Effector memory CD4-positive, alpha-beta T cell (primary cell): ENCODE measurements at places on chromosomes 11 and 22.

GRCh38 chr22:43013355-43014315 is 1.3 kb downstream of the PACSIN2 start:
- peak; percentile 44 for DNase-seq

- DNase-seq, result no peak
Measured at GRCh38 chr11:532986-533585, 2.3 kb downstream of the HRAS start.

GRCh38 chr11:123364080-123364479 is 66.0 kb upstream of the GRAMD1B start:
- DNase-seq, result no peak

DNA sequence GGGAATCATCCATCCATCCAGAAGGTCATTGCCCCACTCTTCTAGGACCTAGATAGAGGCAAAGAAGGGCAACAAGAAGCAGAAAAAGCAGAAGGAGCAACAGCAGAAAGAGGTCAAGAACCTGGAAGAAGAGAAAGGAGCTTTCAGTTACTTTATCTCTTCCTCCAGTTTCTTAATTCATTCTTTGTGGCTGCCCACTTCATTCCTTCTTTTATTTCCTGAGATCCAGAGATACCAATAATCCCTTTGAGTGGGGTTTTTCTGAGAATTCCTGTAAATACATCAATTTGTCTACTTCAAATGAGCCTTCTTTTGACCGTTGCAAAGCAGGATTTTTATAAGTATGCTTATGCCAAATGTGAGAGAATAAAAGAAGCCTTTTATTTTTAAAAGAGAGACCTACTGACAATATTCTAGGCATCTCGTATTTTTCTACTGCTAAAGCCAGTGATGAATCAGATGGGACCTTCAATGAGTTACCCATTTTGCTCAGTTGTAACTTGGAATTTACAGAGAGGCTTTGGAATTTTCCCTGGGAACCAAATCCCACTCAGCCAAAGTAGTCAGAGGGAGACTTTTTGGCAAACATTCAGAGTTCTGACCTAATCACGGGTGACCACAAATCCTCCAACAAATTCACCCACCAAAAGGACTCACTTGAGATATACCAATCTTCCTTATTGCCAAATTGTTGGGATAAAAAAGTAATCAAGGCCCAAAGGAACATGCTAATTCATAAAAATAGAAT is 54.9 kb downstream of the ZC3H12C start:
- DNase-seq, result no peak

- DNase-seq, result no peak
Measured at GRCh38 chr11:63444160-63444559, 46.8 kb downstream of the PLAAT5 start.

GRCh38 chr11:36233204-36233603 is 56.0 kb downstream of the COMMD9 start:
- no peak for DNase-seq

GRCh38 chr11:123454796-123455195 is 24.7 kb downstream of the GRAMD1B start:
- DNase-seq, result no peak

DNA sequence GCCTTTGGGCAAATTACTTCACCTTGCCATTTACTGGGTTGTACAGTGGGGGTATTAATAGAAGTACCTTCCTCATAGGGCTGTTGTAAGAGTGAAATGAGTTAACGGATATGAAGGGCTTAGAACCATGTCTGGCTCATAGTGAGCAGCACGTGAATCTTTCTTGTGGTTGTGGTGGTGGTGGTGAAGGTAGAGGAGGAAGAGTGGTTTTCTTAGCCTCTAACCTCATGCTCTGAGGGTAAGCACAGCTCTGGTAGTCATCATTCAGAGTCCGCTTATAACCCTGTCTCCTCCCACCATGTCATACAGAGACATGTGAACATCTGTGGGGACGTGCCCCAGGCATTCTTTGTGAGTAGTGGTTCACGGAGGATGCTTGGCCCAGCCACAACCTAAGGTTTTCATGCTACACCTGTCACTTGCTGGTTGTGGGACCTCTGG is 43.6 kb downstream of the TEAD1 start:
- peak; percentile 29 for DNase-seq

GRCh38 chr22:26697151-26697550 is 39.8 kb downstream of the MIAT start:
- no peak for DNase-seq

DNA sequence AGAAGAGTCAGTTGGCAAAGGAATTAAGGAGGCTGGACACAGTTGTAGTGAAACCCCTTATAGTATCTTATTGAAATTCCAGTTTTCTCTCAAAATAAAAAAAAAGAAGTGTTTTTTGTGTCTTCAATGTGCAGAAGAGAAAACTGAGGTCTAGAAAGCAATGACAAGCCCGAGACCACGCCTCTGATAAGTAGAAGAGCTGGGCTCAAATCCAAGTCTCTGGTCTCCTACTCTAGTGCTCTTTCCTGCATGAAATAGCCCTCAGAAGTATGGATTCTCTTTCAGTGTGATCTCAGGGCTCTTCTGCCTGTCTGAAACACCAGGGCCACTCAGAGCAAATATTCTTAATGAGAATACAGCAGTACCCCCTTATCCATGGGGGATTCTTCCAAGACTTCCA is 200.9 kb downstream of the KIF18A start:
- no peak for DNase-seq

- DNase-seq, result no peak
Measured at GRCh38 chr11:77092382-77092781, 10.3 kb upstream of the OMP start.

- DNase-seq, result no peak
Measured at GRCh38 chr11:23933721-23934120, 563.1 kb upstream of the LUZP2 start.

DNA sequence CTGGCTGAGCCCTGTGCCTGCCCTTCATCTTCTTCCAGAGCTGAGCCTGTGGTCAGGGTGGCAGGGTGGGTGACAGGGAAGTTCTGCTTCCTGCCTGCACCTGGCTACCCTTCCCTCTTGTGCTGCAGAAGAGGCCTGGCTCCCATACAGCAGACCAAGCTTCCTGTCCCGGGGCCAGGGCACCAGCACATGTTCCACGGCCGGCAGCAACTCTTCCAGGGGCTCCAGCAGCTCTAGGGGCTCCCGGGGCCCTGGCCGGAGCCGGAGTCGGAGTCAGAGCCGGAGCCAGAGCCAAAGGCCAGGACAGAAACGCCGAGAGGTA is 15.0 kb downstream of the ROBO3 start:
- DNase-seq, result no peak

GRCh38 chr22:28064920-28065319 is 145.9 kb upstream of the PITPNB start:
- no peak for DNase-seq

DNA sequence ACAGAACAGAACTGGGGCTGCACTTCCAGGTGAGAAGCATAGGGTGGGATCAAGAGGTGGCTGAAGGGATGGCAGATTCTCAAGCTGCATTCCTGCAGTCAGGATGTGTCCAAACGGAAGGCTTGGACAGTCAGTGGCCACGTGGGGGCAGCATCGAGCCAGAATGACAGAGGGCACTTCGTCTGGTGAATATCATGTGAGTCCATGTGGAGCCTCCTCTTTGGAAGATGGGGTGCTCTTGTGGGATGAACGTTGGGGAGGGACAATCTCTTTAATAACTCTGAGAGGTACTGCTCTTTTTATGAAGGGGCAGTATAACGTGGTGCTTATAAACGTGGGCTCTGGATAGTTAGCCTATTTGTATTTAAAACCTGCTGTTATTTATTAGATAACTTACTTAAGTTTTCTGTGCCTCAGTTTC is 154.9 kb upstream of the NAV2 start:
- peak; percentile 54 for DNase-seq

- DNase-seq, result no peak
Measured at GRCh38 chr11:72084076-72084475, 3.4 kb downstream of the LRRC51 start.

DNA sequence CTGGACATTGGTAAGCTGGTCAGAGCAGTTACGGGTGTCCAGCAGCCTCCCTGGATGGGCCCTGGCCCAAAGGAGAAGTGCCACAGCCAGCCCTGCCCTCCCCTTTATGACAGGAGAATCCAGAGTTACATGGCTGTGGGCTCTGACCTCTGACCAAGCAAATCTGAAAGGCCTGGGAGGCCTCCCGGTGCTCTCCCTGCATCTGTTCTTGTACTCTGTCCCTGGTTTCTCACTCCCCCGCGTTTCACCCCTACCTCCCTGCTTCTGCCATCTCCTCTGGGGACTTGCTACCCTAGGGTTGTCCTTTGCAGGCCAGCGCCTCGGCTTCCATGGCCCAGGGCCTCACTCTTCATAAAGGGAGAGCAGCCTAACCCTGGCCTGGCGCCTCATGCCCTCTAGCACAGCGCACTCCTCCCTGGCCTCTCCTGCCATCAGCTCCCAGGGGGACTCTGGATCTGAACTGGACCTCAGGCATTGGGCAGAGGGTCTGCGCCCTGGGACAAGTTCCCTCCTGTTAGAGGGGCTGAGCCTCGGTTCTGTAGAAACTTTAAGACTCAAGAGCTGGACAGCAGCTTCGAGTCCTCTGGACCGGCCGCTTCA is 10.7 kb downstream of the PICK1 start:
- DNase-seq, result no peak

GRCh38 chr11:74615311-74615710 is 22.9 kb downstream of the POLD3 start:
- DNase-seq, result no peak

DNA sequence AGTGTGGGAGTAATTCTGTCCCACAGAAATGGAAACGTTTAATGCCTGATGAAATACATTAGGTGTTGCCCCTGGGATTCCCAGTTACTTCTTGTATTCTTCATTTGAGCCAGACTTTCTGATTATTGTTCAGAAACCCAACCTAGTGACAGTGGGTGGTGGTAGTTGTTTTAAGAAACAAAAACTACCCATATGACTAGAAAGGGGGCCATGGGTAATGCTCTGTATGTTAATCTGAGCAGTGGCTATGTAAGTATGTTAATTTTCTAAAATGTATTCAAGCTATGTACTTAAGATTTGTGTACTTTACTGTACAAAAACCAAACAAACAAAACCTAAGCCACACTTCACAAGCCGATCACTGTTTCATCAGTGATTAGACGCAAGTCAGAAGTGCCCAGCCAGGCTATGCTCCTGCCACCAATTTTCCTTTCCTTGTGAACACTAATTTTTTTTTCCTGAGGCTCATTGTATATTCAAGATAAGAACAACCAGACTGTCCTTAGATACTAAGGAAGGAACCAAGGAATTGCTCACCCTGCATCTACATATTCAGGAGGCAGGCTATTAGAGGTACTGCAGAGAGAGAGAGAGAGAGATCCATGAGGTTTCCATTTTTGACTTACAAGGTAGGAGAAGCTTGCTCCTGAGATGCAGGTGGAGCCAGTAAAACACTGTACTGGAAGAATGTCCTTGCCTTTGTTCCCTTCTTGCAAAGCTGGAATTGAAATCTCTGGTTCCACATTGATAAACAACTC is 122.7 kb downstream of the DBX1 start:
- DNase-seq, result no peak

DNA sequence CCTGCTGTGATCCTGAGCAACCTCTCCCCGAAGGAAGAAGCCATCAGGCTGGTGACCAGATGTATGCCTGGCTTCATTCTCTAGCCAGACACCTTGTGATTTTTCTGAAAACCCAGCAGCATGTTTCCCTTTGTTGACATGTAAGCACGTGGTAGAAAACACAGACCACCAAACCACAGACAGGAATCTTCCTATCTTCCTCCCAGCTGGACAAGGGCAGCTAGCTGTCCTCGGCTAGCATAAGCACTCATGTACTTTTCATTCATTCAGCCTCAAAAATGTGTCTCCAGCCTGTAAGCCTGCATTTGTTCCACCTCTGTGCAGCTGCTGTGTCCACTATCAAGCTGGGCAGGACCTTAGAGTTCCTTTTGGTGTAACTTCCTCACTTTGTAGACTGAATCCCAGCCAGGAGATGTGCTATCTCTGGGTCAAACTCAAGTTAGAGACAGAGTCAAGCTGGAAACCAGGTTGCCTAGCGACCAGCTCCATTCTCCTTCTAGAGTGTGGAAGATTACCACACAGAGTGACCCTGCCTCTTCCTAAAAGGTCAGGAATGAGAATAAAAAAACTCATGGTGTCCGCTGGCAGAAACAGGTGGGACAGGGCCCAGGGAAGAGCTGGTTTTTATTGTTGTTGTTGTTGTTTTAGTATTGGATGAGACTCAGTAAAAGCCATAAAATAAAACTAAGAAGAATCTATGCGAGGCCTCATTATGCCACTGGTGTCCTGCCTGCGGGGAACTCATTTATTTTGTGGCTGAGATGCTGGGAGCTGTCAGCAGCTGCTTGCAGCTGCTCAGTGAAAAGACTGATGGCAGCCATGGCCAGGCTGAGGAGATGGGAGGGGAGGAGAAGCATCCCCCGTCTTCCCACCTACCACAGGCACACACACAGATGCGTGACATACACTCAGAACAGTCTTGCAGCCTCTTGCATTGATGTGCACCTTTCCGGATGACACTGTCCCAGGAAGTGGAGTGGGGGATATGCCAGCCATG is 7.4 kb upstream of the CLMP start:
- no peak for DNase-seq

GRCh38 chr22:49369726-49370626 is 457.7 kb downstream of the BRD1 start:
- no peak for DNase-seq

DNA sequence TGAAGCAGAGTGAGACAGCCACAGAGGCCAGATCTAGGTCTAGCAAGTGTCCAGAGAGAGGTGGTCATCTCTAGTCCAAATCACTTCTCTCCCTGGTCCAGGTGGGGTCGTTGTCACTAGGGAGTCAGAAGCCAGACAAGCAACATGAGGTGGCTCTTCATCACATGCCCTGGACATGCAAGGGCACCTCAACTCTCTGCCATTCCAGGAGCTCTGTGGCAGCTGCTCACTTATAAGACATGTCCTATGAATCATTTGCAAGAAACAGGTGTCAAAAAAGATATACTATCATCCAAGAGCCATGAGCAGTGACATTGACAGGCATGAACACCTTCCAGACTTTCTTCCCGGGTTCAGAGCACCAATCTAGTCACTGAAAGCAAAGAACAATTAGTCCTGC is 130.8 kb downstream of the GALNT18 start:
- no peak for DNase-seq

DNA sequence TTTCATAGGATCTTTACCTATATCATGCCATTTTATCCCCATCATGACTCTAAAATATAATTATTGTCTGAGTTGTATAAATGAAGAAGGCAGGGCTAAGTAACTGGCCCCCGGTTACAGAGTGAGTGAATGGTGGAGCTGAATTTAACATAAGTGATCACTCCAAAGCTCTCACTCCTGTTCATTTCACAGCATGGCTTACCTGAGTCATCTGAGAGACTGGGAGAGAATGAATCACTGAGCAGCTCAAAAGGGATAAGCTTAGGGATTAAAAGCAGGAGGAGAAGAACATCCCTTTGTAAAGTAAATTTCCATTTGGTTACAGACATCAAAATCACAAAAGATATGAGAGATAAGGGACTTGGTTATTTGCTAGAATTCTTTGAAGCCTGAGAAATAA is 294.0 kb upstream of the CTSC start:
- DNase-seq, result no peak

GRCh38 chr11:131899950-131900580 is 529.6 kb downstream of the NTM start:
- DNase-seq, result no peak
